ENCODE measurements at places on chromosomes 16 and 17.
A peak's percentile ranks its signal among the peaks of the same experiment; 100 is the strongest.

DNA sequence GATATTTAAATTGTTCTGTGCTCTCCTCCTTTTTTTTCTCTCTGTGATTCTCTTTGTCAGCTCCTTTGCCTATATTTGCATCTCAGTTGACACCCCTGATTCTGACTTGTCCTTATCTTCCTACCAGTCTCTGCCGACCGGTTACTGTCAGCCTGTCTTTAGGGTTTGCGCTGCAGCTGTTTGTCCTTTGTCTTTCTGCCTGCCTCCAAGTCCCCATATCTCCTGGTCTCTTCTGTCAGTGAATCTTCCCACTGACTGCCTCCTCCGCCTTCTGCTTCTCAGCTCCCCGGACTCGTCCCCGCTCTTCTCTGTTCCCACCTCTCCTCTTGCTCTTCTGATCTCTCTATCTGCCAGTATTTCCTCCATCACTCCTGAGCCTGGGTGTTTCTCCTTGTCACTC lies 5.2 kb downstream of the TLCD2 start:
- DNase-seq = no peak

DNA sequence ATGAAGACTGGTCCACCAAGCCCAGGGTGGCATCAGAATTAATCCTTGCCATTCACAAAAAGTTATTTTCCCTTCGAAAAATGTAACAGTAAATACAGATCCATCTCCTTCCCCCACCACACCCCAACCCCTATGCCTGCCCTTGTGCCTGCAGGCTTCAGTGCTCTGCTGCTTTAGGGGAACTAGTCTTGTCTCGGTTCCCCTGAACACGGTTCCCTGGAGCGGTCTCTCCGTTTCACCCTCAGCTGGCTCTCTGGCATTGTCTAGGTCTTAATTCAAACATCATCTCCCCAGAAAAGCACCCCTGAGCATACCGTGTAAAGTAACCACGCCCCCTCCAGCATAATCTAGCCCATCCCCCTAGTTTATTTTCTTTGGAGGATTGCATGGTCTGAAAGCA lies 25.8 kb downstream of the EMP2 start:
- DNase-seq = no peak

- no peak for DNase-seq
Observed at GRCh38 chr17:28398280-28398981, 7.6 kb downstream of the SLC46A1 start.

GRCh38 chr16:53257001-53257400 lies 177.3 kb upstream of the RBL2 start:
- DNase-seq = no peak

GRCh38 chr17:39705786-39706348 lies 6.0 kb downstream of the ERBB2 start:
- no peak for DNase-seq

GRCh38 chr17:57707892-57708291 lies 37.2 kb downstream of the CCDC182 start:
- DNase-seq = no peak

DNA sequence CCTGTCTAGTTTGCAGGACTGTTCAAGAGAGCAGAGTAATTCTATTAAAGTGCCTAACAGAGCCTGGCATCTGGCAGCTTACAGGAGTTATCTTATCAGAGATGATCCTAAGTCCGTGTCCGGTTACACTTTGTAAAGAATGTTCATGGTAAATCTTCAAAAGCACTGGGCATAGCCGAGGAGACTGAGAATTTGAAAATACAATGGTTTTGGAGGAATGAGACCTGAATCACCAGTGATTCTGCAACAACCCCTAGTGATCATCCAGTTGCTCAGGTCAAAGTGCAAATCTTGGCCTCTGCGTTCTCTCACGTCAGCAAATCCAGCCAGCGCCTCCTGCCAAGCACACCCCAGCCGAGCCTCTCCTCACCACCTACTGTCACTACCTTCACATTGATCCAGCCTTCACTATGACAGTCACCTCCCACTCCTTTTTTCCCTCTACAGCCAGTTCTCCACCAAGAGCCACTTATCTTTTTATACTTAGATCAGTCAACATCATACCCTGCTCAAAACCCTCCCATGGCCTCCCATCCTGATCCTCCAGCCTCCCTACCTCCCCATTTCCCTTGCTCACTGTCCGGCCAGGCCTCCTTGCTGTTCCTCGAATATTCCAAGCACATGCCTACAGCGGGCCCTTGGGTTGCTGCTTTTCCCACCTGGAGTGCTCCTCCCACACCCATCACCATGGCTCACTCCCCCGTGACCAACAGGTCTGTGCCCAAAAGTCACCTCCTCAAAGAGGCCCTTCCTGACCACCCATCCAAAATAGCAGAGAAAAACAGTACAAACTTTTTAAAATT lies 57.4 kb upstream of the ERN1 start:
- no peak for DNase-seq

- DNase-seq = no peak
Observed at GRCh38 chr16:634051-634670, 1.9 kb downstream of the METTL26 start.

GRCh38 chr17:77863814-77864161 lies 94.7 kb upstream of the TNRC6C start:
- no peak for DNase-seq

DNA sequence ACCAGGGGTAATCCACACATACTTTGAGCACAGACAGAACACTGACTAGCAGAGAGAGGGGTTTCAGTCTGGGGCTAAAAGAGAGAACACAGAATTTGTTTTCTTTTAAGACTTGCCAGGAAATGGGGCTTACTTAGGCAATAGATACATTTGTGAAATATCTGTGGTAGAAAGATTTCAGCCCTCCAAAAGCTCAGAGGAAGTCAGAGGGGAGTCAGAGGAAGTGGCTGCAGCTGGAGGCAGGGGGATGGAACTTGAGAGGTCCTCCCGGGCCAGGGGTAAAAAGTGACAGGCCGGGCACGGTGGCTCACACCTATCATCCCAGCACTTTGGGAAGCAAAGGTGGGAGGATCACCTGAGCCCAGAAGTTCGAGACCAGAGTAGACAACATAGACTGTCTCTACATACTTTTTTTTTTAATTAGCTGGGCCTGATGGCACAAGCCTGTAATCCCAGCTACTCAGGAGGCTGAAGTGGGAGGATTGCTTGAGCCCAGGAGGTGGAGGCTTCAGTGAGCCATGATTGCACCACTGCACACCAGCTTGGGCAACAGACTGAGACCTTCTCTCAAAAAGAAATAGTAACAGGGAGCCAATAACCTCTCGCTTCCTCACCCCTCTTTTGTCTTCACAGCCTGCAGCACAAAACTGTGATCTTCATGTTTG lies 49.9 kb downstream of the NLRC5 start:
- no peak for DNase-seq

- DNase-seq = no peak
Observed at GRCh38 chr16:88805340-88805715, 1.7 kb downstream of the CDT1 start.

GRCh38 chr17:73691321-73691766 lies 47.1 kb upstream of the SDK2 start:
- DNase-seq = no peak

DNA sequence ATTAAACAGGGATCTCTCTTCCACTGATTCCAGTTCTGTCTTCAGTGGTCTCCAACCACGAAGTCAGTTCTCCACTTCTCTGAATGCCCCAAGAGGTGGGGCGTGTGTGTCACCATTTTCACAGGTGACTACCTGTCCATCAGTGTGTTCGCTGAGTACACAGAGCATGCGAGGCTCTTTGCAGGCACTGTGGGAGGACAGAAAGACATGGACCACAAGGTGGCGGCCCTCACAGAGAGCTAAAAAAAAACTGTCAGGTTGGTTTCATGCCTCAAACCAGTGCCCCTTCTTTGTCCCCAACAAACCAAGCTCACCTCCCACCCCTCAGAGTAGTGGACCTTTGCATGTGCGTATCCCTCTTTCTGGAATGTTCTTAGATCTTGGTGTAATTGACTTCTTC lies 13.8 kb downstream of the EMP2 start:
- DNase-seq = no peak

- no peak for DNase-seq
Observed at GRCh38 chr17:70776441-70776840, 607.1 kb downstream of the KCNJ2 start.

DNA sequence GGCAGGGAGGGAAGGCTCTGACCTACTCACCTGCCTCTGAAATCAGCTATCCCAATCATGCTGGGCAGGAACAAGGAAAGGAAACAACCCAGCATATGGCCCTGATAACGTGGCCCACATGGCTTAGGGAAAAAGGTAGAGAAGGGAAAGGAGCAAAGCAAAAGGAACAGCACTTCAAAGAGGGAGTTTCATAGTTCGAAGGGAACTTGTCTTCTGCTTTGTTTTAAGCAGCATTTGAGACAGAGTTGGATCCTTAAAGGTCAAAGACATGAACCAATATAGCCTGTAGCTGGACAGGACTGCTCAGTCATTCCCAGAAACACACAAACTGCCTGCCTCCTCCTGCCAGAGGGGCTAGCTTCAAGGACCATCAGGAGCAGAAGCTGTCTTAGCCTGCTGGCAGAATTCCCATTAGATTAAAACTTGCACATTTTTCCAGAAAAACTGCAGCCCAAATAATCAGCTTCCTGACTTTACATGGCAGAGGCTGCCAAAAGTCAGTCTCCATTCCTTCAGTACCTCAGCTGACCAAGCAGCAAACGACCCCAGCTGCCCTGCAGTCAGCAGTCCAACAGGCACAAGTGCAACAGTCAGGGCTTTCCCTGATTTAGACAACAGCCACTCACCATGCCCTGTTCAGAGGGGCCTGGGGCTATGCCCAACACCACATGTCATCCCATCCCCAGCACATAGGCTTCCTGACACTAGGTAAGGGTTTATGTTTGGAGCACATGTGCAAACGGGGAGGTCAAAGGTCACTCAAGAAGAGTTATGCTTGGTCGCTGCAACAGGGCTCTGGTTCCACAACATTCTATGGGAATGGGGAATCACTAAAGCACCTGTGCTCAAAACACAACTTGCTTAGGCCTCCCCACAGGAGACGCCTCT lies 32.5 kb downstream of the RANBP10 start:
- no peak for DNase-seq

DNA sequence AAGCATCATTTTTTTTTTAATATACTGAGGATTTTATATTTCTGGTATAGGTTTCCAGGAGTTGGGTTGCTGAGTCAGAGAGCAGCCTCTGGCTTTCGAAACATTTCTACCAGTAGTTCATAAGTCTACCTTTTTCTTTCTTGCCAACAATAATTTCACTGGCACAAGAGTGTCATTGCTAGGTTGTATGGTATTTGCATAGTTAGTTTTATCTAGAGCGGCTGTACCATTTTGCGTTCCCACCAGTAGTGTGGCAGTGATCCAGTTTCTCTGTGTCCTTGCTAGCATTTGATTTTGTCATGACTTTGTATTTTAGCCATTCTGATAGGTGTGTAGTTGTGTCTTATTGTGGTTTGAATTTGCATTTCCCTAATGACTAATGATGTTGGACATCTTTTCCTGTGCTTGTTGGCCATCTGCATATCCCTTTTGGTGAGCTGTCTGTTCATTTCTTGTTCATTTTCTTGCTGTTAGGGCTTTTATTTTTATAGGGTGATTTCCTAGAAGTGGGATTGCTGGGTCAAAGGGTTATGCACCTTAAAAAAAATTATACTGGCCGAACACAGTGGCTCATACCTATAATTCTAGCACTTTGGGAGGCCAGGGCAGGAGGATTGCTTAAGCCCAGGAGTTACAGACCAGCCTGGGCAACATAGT lies 39.9 kb downstream of the SNX29 start:
- DNase-seq = no peak

GRCh38 chr16:56275076-56275475 lies 83.8 kb downstream of the GNAO1 start:
- DNase-seq = no peak

DNA sequence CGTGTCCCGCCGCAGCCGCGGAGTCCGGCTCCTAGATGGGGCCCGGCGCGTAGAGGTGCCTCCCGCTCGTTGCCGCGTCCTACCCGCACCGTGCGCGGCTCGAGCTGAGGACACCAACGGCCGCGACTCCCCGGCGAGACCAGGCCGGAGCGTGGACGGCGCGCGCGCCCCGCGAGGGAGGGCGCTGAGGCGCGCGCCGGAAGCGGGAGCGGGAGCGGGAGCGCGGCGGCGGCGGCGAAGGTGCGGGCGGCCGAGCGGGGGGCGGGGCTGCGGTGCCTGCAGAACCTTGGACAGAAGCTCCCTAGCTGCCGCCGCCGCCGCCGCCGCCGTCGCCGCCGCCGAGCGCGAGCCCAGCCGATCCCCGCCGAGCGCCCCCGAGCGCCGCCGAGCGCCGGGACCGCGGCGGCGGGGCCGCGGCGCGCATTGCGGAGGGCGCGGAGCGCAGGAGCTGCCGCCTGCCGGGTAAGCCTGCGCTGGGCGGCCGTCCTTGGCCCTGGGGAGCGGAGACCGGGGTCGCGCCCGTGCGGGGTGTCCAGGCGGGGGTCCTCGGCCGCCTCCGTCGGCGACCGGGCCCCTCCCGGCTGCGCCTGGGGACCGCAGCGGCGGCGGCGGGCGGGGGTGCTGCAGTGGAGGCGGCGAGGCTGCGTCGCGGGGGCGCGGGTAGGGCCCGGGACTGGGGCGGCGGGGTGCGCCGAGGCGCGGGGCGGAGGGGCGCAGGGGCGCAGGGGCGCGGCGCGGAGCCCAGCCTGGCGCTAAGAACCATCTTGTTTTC lies at the start of gene CDK5R1:
Gene CDK5R1, plus strand, starts transcription at position 293 of the 772 bp plus-strand sequence. CDS start 628 bp downstream, outside the sequence.
- peak; percentile 79 for DNase-seq

- DNase-seq = no peak
Observed at GRCh38 chr16:26911436-26911835, 155.3 kb upstream of the C16orf82 start.

- no peak for DNase-seq
Observed at GRCh38 chr17:33218698-33219601, 74.1 kb downstream of the ASIC2 start.

DNA sequence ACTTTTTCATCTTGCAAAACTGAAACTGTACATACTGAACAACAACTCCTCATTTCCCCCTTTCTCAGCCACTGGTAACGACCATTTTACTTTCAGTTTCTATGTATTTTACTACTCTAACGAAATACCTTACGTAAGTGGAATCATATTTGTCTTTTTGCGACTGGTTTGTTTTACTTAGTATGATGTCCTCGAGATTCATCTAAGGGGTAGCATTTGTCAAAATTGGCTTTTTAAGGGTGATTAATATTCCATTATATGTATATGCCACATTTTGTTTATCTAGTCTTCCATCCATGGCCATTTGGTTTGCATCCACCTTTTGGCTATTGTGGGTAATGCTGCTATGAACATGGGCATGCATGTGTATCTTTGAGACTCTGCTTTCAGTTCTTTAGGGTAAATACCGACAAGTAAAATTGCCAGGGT lies 10.4 kb downstream of the KPNB1 start:
- peak; percentile 58 for DNase-seq

DNA sequence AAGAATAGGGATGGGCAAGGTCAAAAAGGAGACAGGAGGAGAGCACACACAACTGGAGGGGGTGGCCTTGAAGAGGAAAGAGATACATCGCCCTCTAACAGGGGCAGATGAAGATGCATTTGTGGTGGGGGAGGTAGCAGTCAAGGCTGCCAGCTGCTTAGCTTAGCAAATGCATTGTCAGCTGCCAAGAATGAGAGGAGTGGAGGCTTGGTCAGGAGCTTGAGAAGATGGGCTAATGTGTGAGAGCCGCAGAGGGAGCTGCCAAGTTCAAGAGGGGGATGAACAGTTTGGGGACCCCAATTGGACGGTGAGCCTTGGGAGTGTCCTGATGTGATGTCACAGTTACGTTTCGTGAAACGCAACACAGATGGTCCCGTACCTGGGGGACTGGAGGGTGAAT lies 28.9 kb upstream of the GNA13 start:
- DNase-seq = no peak
